ENCODE measurements at places on chromosomes 6 and 20.

DNA sequence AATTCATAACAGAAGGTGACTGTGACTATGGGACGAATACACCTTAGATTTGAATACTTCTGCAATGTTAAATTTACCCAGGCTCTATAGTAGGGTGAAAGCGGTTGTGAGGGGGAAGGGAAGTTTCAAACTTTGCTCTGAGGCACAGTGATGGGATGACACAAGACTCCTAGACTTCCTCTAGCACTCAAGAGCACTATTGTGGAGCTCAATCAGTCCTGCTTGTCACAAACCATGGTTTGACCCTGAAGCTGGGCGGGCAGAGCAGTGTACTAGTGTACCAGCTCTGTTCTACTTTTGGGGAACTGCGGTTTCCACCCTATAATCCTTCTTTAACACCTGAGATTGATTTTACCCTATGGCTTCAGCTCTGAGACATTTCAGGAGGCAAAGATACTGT lies 17.1 kb downstream of the TRIM27 start:
- no peak for DNase-seq

- no peak for DNase-seq
Observed at GRCh38 chr6:141260627-141261015, 872.1 kb upstream of the GJE1 start.

- no peak for DNase-seq
Observed at GRCh38 chr20:35307666-35308653, 15.7 kb upstream of the FAM83C start.

DNA sequence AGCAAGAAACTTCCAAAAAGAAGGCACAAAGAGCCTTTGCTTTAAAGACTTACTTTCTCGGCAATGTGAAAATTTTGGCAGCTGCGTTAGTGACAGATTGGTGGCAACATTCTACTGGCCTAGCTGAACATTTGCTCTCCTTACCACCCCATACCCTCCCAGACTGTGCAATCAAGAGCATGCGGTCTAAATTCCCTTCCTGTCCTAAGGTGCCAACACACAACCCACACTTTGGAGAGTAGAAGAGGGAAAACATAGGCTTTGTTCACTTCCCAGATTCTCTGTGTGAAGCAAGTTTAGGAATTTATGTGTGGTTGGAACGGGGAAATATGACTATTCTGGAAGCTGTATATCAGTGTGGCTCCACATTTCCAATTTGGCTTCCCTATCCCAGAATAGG lies 29.8 kb upstream of the NEDD9 start:
- DNase-seq: no peak

DNA sequence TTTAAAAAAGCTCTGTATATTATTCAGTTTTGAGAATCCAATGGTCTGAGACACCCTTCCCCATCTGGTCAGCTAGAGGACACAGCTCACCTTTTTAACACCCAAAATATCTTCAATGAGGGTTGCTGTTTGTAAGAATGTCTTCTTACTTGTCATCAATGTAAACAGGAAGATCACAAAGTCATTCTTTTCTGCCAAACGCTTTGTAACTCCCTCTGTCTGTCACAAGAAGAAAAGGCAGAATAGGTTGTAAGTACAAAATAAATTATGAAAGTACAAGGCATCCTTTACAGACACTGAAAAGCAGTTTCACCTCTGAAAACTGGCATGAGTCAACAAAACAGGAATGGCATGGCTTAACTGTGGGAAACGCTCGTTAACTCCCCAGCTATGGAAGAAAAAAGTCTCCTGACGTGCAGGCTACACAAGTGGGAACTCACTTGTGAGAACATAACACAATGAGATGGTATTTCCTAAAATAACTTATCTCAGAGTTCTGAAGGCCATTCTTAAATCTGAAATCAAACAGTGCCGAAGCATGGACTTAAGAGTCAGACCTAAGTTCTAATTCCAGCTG lies 42.7 kb downstream of the TRPC4AP start:
- no peak for DNase-seq

DNA sequence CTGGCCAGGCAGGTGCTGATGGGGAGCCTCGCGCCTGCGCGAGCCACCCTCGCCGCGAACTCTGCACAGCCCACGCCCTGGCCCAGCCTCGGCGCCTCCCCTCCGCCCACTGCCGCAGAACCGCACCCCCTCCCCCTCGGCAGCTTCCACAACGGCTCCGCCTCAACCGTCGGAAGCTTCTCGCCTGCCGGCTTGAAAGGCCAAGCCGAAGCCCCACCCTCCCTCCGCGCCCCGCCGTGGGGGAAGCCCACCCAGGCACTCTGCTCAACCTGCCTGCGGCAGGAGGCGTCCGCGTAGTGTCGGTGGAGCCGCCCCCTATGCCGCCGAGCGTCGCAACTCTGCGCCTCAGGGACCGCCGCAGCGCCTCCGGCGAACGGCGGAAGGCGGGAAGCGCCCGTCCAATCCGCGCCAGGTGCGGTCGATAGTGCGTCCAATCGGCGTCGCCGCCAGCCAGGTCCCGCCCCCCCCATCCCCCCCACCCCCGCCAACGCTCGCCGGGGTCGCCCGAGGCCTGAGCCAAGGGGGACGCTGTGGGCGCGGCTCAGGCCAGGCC lies at the start of gene SYCP2:
TSS of gene SYCP2 (minus strand) at position 342 of the 553 bp plus-strand sequence. CDS start 11,224 bp downstream, outside the sequence.
- DNase-seq: no peak

DNA sequence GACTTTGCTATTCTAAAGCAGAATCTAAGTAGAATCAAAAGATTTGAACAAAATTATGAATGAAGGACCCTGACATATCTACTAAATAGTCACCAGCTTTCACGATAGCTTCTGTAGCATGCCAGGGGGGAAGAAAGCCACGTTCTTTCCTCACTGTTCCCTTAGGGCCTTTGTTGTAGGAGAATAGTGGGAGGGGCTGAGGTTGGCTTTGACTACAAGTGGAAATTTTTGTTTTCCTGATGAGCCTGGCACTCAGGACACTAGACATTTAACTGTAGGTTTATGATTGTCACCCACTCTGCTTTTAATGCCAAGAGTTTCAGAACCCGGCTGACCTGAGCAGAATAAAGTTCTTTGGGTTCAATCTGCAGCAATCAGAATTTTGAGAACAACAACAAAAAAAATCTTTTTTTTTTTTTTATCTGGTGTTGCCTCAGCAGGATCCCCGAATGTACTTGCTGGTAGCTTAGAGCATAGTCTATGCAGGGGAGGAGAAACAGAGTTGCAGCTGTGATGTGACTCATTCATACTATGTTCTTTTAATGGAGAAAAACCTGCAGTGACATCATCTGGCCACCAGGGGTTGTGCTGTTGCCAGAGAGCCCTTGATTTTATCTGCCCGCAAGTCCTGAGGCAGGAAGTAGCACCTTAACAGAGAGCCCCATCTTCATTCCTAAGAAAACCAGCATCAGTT lies 38.5 kb downstream of the TPD52L1 start:
- DNase-seq: peak; percentile 4

GRCh38 chr20:24735263-24735662 lies 213.8 kb upstream of the CST7 start:
- DNase-seq: no peak

- DNase-seq: no peak
Observed at GRCh38 chr6:169898788-169899480, 147.5 kb downstream of the ERMARD start.

- DNase-seq: no peak
Observed at GRCh38 chr20:48752963-48753362, 74.8 kb downstream of the PREX1 start.

- DNase-seq: no peak
Observed at GRCh38 chr6:1629316-1629715, 19.6 kb downstream of the FOXC1 start.

- no peak for DNase-seq
Observed at GRCh38 chr6:133955582-133956415, 2.8 kb downstream of the TBPL1 start.

Data from esophagus squamous epithelium (tissue), 5 donors.